ENCODE measurements at places on chromosomes 1 and 21.

GRCh38 chr1:92298213-92298572 lies 594 bp downstream of the GLMN start:
- no peak for DNase-seq

DNA sequence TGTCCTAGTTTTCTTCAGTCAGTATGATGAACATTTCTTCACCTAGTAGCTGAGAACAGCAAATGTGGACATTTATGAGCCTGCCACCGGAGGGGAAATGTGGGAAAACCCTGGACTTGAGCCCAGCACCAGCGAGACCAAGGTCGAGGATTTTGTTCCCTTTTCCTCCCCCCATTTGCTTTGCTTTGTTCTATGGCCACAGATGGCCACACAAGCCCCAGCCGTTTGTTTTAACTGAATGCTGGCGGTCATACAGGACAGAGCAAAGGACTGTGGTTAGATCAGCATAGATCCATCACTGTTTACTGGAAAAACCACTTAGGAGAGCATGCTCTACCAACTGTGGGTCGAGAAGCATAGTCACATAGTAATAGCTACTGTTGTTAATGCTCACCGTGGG lies 20.9 kb downstream of the SH2D2A start:
- DNase-seq: no peak

DNA sequence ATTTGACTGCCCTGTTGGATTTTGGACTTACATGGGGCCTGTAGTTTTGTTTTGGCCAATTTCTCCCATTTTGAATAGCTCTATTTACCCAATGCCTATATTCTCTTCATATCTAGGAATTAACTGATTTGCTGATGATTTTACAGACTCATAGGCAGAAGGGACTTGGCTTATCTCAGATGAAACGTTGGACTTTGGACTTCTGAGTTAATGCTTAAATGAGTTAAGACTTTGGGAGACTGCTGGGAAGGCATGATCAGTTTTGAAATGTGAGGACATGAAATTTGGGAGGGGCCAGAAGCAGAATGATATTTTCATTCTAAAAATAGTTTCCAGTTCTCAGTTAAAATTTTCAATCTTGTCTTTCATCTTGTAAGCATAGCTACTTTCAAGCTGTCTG lies 222.3 kb downstream of the COP1 start:
- no peak for DNase-seq

DNA sequence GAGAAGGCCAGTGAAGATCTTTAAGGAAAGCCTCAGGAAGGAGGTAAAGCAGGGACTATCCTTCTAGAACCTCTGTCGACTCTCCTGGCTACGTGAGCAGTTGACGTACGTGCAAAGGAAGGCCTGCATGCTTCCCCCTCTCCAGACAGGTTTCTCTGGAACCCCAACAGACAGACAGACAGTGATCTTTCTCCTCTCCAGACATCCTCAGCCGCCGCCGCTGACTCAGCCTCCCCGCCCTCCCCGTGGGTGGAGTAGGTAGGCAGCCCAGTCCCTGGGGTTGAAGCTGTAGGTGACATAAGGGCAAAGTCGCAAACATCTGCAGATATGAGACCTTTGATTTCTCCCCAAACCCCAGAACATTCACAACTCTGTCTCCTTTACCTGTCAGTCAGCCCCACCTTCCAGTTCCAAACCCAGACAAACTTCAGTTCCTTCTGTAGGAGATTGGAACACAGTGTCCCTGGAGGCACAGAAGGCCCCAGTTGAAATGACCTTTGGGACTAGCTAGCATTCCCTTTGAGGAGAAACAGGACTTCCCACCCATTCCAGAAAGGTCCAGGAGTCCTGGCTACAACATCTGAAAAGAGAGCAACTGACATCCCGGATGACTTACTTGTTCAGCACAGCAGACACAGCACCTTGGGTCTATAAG lies 146.0 kb upstream of the JUN start:
- peak; percentile 38 for DNase-seq

- no peak for DNase-seq
Measured at GRCh38 chr1:41859686-41860085, 59.0 kb downstream of the HIVEP3 start.

DNA sequence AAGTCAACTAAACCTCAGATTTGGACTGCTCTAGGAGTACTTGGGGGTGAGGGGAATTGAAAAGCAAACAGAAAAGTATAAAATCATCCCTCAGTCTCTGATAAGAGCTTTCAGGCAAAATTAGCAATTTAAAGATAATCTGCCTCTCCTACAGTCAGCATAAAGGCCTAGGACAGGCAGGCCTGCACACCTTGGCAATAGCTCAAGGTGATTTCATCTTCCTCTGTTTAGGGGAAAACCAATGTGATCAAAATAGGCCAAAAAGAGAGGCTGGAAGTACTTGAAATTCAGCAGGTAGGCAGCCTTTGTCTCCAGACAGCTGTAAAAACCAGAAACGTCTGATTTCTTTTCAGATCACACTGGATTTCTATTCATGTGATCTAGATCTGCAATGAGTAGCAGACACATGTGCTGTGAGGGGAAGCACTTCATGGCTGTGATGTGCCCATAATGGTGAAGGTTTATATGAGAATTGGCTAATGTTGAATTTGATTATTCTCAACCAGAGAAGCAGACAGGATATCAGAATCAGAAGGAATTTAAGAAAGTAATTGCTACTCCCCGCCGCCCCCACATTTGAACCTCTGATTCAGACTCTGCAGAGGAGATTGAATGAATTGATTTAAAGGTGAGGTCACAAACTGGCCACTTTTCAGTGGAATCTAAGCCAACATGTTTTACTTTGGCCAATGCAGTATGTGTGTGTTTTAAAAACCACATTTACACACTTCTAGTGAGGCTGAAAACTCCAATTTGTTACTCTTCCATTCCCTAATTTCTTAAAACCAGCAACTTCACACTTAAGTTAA lies 45.8 kb upstream of the DNASE2B start:
- no peak for DNase-seq

DNA sequence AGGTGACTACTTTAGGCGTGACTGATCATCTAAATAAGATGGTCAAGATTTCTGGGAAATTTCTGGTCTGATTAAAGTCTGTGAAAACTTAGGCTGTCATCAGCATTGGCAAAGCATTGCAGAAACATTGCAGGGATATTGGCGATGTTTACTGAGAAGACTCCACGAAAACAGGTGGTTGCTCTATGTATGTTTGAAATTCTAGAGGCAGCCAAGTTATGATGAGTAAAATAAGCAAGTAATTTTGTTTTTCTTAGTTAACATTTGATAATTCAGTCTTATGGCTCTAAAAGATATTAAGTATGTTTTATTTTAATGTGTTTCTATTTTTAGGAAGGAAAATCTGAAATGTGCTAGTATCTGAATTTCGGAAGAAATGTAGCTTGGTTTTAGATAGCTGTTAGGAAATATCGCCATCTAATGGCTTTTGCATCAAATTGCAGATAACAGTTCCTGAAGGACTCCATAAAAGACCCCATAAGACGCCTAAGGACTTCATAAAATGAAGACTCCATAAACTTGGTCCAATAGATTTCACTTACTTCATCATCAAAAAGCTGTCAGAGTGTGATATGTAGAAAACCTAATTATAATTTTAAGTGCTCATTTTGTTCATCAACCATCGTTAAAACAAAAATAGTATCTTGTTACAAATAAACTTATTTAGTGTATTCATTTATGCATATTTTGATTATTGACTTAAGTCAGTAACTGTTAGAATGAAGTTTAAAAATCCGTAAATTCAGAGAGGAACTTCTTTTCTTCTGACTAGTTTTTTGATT lies 344.6 kb downstream of the RYR2 start:
- DNase-seq: no peak

DNA sequence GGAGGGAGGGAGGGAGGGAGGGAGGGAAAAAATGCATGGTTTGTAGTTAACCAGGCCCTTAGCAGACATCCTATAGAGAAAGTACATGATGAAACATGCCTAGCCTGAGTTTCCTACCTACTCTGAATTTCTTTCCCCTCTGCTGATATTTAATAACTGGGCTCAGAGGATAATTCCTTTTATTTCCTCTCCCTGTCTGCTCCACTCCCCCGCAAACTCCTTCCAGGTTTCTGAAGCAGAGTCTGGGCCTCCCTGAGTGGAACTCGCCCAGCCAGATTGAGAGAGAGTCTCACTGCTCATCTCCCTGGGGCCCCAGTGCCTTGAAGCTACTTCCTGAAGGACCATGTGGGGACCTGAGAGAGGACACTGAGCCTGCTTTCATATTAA lies 111.9 kb upstream of the SLC44A3 start:
- DNase-seq: no peak

GRCh38 chr1:95115708-95116137 lies 1.4 kb upstream of the TLCD4 start:
- DNase-seq: no peak

DNA sequence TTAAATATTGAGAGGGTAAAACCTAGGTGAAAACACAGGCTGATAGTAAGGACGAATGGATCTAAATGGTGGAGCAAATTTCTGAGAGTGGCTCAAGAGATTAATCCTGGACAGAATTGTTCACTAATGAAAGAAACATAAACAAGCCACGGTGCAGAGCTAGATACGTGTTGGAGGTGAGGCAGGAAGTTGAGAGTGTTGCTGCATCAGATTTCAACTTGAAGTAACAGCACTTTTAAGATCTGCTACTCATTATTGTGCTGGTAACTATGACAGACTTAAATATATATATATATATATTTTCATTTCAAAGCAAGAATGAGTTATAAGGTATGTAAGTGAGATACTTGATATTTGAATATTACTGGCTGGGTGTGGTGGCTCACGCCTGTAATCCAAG lies 64.9 kb downstream of the PTGS2 start:
- DNase-seq: no peak

- no peak for DNase-seq
Measured at GRCh38 chr1:29508458-29509107, 272.3 kb downstream of the PTPRU start.

- no peak for DNase-seq
Measured at GRCh38 chr21:20613654-20614053, 384.6 kb upstream of the NCAM2 start.

- no peak for DNase-seq
Measured at GRCh38 chr1:23527900-23528249, 3.2 kb downstream of the E2F2 start.
